Activated T-cell treated with anti-CD3 and anti-CD28 coated beads, Interleukin-2, amount 50 U/mL, for 4 hours (primary cell): ENCODE measurements at places on chromosomes 1 and 21.

- DNase-seq = no peak
Observed at GRCh38 chr1:166089804-166090203, 77.0 kb downstream of the FAM78B start.

GRCh38 chr1:42691157-42691498 lies 8.9 kb downstream of the YBX1 start:
- DNase-seq = no peak

- DNase-seq = no peak
Observed at GRCh38 chr1:4394366-4394765, 260.0 kb upstream of the AJAP1 start.

DNA sequence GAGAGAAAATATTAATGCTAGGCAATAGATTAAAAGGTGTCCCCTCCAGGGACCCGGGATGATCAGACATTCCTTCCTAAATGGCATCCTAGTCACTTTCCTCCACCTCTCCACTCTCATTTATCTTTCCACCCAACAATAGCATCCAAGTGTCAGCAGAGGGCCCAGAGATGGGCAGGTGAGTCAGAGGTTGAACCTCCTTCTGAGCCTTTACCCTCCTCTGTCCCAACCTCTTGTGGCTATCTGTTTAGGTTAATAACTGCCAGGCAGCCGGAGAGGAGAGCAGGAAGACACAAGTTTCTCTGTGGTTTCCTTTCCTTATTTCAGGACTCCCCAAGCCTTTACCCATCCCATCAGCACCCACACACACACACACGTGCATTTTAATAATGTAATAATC lies 4.1 kb downstream of the GJA5 start:
- DNase-seq = no peak

- no peak for DNase-seq
Observed at GRCh38 chr1:201173736-201174135, 16.9 kb upstream of the IGFN1 start.

GRCh38 chr1:27383039-27383605 lies at the start of gene CD164L2:
Gene CD164L2 (minus strand): TSS chr1:27383333. CDS start chr1:27383239, 94 bp downstream.
- DNase-seq = no peak
